AG09309 (cell line): ENCODE measurements at places on chromosomes 4 and X.
A peak's percentile ranks its signal among the peaks of the same experiment; 100 is the strongest.

GRCh38 chr4:72305080-72305479 is 263.9 kb downstream of the ADAMTS3 start:
- no peak for DNase-seq

DNA sequence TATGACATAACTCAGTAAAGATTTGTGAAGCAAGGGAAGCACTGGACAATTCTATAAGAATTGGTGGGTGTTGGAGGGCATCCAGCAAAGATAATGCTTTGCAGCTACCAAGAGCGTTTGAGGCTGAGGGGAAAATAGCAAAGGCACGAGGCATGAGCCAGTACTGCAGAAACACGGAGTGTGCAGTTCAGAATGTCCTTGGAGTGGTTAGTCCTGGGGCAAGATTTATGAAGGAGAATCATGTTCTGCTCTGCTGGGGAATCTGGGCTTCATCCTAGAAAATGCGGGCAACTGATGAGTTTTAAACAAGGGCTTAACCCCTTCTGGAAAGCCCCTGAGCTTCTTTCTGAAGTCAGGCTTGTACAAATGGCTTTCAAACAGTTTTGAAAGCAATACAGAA is 452.5 kb downstream of the IL15 start:
- DNase-seq: peak; percentile 71

DNA sequence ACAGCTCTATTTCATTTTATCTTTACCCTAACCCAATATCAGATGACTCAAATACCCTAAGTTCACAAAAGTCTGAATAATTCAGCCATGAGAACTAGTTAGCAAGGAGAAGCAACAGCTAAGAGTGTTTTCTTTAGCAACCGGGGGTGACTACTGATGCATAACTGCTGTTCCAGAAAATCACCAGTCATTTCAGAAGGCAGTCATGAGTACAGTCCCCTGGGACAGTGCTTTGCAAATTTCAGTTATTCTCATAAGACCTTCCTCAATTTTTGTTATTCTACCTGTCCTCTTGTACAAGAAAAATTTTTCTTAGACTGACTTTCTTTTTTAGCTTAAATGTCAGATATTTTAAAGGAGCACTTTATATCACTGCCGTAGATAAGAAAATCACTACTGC is 16.4 kb downstream of the BANK1 start:
- no peak for DNase-seq

DNA sequence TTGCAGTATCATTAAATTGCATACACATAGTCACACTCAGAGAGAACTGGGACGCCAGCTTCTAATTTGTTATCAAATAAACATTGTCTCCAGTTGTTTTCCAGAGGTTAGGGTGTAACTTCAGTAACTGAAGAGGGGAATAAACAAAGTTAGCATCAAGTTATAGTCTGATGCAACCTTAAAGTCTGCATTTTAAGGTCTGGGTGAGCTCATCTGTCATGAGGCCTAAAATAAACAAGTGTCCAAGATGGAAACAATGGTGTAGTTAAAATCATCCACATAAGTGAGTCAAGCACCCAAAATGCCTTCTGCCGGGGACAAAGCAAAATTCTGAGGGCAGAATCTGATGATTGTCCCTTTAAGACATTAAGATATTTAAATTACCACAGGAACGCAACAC is 70.3 kb upstream of the EMCN start:
- no peak for DNase-seq

DNA sequence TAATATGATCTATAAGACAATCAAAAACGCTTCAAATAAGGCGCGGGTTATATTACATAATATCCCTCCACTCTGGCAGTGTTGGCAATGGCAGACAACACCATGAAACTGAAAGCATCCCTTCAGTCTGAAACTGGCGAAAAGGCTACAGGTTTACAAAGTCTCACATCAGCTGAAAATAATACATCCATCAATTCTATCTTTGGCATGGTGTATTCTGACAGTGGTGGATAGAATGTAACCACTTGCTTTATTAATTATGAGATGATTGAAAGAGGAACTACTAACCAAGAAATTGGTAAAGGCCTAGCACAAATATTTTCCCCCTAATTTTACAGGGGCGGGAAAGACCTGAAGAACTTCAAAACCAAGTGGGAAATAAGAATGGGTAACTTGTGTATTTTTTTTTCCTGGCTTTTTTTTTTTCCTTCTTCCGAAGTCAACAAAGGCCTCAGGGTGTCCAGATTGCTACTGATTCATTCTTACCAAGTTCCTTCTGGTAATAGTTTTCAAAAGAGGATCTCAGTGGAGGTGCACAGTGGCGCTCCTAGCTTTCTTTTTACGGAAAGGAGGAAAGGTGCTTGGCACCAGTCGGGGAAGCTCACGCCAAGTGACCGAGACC is 728 bp downstream of the UBA6 start:
- no peak for DNase-seq

DNA sequence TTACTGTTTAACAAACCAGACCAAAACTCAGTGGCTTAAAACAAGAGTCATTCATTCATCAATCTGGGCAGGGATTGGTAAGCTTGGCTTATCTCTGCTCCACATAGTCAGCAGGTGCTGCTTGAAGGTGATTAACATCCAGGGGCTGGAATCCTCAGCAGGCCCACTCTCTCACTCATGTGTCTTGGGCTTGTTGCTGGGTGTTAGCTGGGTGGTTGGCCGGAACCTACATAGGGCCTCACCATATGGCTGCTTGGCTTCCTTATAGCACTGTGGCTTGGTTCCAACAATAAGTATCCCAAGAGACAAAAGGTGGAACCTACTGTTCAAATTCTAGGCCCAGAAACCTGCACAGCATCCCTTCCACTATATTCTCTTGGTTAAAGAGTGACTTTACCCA is 125.0 kb downstream of the RASGEF1B start:
- DNase-seq: no peak

GRCh38 chr4:1309261-1310010 is 19.7 kb downstream of the MAEA start:
- DNase-seq: peak; percentile 65

- no peak for DNase-seq
These were observed 14.5 kb downstream of the TNIP2 start for GRCh38 chr4:2741626-2742025.

DNA sequence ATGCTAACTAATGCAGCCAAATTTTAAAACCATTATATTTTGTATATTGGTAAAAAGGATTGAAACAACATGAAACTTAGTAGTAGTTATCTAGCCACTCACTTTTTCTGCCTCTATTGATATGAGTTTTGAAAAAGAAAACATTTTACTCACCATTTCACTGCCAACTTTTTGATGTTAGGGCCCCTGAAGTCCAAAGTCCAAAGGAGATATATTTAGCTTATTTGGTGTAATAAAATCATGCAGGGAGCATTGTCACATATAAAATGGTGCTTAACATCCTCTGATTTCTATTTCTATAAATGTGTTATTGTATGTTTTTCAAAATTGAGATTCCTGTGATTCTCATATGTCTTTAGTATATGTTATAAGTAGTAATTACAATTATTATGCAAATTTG is 24.5 kb upstream of the CXCL3 start:
- no peak for DNase-seq

DNA sequence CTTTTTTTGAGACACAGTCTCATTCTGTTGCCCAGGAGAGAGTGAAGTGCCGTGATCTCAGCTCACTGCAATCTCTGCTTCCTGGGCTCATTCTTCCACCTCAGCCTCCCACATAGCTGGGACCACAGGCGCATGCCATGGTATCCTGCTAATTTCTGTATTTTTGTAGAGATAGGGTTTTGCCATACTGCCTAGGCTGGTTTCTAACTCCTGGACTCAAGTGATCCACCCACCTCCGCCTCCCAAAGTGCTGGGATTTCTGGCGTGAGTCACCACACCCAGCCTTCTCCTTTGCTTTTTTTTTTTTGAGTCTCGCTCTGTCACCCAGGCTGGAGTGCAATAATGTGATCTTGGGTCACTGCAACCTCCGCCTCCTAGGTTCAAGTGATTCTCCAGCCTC is 94.1 kb downstream of the PDS5A start:
- DNase-seq: no peak

- DNase-seq: peak; percentile 95
These were observed at the start of gene PITX2 for GRCh38 chr4:110622841-110623717. PITX2 (minus strand) TSS chr4:110623077; CDS start chr4:110622460, 617 bp downstream.
